ENCODE measurements at places on chromosomes 7 and 10.
A peak's percentile ranks its signal among the peaks of the same experiment; 100 is the strongest.

- no peak for DNase-seq
Observed at GRCh38 chr10:75720157-75720556, 288.7 kb downstream of the LRMDA start.

GRCh38 chr10:119375574-119376272 is 166.8 kb downstream of the RGS10 start:
- DNase-seq, result peak; percentile 78

DNA sequence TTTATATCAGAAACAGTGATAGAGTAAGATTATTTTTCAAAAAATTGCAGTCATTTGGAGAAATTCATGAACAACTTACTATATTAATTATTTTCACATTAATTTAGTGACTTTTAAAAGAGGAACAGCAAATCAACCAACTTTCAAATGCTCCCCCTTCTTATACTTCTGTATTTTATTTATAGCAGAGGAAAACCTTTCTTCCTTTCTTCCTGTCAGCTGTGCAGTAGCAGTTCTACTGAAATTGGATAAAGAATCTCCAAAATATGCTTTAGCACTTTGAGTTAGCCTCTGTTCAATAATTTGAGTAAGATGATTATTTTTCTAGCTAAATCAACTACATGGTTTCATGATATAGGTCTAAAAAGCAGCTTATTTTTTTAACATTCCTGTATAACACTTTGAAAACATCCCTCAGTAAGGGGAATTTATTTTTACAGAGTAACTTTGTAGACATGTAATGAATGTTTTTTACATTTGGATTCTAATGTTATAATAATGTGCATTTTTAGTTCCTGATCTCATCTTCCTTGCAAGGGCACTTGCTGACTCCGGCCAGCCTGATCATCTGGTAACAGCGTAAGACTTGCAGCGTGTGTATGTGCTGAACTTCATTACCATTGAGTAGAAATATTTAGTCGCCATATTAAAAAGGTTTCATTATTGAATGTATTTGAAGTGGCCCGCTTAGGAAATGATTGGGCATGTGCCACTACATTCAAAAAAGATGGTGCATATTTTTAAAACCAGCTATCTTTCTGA is 158.3 kb upstream of the HDAC9 start:
- DNase-seq, result no peak

DNA sequence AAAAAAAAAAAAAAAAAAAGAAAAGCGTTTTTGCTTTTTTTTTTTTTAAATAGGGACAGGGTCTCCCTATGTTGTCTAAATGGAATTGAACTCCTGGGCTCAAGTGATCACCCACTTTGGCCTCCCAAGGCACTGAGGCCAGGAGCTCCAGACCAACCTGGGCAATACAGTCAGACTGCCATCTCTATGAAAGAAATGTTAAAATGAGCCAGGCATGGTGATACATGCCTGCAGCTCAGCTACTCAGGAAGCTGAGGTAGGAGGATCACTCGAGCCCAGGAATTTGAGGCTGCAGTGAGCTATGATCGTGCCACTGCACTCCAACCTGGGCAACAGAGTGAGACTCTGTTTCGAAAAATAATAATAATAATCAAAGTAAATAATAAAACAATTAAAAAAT is 16.5 kb upstream of the LMTK2 start:
- no peak for DNase-seq

DNA sequence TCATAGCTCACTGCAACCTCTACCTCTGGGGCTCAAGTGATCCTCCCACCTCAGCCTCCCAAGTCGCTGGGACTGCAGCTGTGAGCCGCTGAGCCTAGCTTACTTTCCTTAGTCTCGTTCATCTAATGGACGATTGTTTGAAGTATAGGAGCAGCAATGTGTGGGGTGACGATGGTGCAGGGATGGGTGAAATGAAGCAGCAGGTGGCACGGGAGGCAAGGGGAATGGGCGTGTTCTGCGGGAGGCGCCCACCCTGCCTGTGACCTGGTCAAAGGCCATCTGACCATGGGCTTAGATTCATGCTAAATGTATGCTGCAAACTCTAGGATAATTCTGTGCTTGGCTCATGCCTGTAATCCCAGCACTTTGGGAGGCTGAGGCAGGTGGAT is 210.7 kb downstream of the MAD1L1 start:
- DNase-seq, result no peak

DNA sequence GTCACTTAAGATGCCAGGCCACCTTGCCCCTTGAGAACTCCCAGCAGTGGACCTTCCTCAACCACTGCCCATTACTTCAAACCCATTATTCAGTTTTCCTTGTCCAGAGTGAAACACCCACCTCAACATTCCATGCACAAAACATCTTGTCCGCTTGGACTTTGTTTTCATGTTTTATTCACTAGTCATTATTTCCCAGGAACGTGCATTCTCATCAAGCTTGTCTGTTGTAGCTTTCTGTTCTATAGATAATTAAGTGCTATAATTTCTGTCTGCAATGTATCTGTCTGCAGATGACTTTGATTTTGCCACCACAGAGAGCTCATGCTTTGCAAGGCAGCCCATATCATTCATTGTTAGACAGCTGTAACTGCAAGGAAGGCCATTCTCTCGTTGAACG is 117.4 kb downstream of the RAB18 start:
- peak; percentile 5 for DNase-seq
